ENCODE measurements at places on chromosomes 1 and 21.
A peak's percentile ranks its signal among the peaks of the same experiment; 100 is the strongest.

DNA sequence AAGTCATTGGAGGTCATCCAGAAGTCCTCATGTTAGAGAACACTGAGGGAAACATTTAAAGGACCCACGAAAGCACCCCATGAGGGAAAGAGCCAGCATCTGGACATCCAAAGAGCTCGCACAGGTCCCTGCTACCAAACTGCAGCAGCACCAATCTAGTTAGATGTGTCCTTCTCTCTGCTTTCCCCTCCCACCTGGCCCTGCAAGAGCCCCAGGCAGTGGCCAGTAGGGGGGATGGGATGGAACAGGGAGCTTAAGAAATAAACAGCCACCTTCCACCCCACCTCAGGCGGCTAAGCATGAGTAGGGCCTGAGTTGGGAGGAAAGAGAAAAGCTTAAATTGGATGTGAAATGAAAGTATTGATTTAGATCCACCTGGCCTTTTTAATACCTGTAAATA is 175.9 kb upstream of the KCND3 start:
- no peak for DNase-seq

- DNase-seq, result no peak
These were observed 55.6 kb downstream of the FBXO42 start for GRCh38 chr1:16296643-16297042.

DNA sequence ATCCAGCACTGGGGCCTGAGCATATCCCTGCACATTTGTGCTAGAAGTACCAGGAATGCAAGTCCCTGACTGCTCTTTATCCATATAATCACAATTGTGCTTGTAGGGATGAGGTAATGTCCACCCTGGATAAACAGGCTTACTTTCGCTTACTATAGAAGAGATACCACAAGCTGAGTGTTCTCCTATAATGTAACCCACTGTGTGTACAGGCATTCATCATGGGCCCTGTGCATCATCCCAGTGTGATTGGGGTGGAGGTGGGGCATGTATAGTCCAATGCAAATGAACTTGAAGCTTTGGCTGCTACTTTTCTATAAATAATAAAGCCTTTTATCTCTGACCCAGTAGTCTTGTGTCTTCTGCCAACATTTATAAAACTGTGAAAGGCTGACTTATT is 69.3 kb downstream of the MAN1A2 start:
- DNase-seq, result peak; percentile 74

- DNase-seq, result peak; percentile 84
These were observed 112.1 kb downstream of the HLCS start for GRCh38 chr21:36854391-36854790.

GRCh38 chr1:36305915-36306209 is 306 bp upstream of the SH3D21 start:
- no peak for DNase-seq

DNA sequence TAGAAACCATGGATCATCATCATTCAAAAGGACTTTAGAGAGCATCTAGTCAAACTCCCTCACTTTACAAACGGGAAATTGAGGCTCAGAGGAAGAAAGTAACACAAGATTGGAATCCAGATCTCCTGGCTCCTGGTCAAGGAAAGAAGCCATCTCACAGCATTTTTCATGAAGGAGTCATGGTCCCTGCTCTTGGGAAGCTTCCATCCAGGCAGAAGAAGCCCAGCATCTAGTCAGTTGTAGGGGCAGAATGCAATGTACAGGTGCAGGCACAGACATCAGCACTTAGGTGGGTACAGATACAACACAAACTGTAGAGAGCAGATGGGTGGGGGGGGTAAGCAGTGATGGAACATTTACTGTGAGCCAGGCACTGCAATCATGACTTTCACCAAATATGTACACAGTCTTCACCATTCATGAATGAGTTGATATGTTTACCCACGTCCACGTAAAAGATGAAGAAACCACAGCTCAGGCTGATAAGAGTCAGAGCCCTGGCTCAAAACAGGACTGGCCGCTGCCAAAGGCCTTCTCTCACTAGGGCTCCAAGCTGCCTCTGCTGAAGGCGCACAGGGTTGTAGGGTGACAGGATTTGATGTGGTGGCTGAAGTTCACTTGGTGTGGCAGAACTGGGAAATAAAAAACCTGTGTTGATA is 44.0 kb downstream of the OPTC start:
- no peak for DNase-seq

- DNase-seq, result no peak
These were observed 19.9 kb downstream of the ALDH9A1 start for GRCh38 chr1:165678509-165678908.

- no peak for DNase-seq
These were observed 45.8 kb upstream of the NTPCR start for GRCh38 chr1:232904566-232904965.

- DNase-seq, result no peak
These were observed 4.7 kb downstream of the C1orf35 start for GRCh38 chr1:228098323-228098931.

DNA sequence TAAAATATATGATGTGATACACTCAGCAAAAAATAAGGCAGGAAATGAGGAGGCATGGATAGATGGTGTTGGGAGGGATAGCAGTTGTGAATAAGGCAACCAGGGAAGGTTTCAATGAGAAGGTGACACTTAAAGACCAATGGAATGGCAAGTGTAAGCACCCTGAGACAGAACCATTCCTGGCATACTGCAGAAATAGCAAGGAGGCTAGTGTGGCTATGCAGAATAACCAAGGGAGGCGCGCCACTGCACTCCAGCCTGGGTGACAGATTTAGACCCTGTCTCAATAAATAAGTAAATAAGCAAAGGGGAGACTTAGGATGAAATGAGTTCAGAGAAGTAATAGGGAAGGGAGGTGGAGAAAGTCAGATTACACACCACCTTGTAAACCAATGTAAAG is 113.9 kb downstream of the TOMM20 start:
- DNase-seq, result no peak

GRCh38 chr1:58065520-58065919 is 481.0 kb downstream of the OMA1 start:
- no peak for DNase-seq

- no peak for DNase-seq
These were observed 328.5 kb downstream of the FAM72C start for GRCh38 chr1:143643148-143643885.

GRCh38 chr1:79603843-79604242 is 597.3 kb upstream of the ADGRL4 start:
- no peak for DNase-seq

- no peak for DNase-seq
These were observed 2.9 kb downstream of the BLACAT1 start for GRCh38 chr1:205452933-205453332.

- no peak for DNase-seq
These were observed 42.5 kb downstream of the LUZP1 start for GRCh38 chr1:23126200-23126599.

GRCh38 chr1:5892329-5892728 is 99.9 kb downstream of the NPHP4 start:
- no peak for DNase-seq

- no peak for DNase-seq
These were observed 1.8 kb downstream of the HYI start for GRCh38 chr1:43451701-43452532.

DNA sequence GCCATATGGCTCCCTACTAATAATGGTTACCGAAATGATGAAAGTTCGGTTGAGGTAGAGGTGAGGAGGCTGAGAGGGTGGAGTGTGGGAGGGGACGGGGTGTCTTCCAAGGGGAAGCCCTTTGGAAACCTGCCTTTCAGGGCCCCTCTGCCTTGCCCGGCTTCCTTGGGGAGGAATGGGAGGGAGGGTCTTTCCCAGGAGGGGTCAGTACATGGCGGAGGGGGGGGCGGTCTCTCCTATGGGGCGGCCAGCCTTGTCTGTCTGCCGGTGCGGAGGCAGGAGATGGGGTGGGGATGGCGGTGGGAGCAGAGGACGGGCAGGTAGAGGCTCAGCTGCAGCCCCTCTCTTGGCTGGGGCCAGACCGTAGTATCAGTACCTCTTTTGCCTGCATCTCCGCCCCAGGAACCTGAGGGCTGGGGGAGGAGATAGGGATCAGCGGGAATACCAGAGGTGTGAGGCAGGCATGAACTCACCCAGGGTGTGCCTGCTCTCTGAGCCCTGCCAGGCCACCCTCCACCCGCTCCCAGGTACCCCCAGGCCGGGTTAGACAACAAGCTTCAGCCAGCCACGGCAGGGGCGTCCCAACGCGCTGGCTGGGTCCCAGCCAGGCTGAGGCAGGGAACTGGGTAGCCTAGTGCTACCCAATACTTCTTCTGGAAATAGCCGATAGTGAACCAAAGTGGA is 79.4 kb upstream of the POU3F1 start:
- no peak for DNase-seq

GRCh38 chr1:156961709-156962108 is 41.3 kb downstream of the LRRC71 start:
- no peak for DNase-seq

GRCh38 chr1:180188684-180189175 is 34.1 kb downstream of the QSOX1 start:
- DNase-seq, result no peak
